GM12864 (cell line): ENCODE measurements at places on chromosomes 4 and X.

DNA sequence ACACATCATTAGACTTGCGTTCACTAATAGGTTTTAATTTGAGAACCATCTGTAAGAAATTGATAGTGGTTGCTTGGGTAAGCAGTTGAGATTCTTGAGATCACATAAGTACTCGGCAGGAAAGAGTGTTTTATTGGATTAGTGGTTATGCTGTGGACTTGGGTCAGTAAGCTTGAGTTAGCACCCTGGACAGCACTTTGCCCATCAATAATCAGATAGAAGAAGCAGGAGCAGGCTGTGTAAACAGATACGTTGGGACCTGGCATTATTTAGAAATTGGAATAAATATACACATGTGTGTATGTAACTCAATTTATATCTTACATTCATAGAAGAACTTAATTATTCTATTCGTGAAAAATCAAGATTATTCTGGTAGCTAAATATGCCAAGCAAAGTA lies 357.5 kb upstream of the SMIM31 start:
- no peak for DNase-seq

- no peak for DNase-seq
Measured at GRCh38 chrX:110086916-110087484, 84.1 kb downstream of the TMEM164 start.

DNA sequence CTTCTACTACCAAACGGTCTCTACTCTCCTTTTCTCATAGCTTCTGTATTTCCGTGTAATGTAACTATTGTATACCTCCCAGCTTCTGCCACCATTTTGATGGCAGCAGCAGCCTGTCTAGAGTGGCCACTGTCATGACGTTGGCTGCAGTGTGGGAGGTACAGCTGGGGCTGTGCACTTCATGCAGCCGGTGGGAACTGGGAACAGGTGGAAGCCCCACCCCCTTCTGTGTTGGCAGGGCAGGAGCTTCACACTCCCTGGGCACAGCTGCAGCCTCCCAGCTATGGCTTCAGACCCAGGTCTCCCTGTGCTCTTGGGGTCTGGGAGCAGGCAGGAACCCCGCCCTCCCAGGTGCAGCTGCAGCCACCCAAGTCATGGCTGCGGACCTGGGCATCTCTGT lies 49.8 kb upstream of the SEC24B start:
- no peak for DNase-seq

DNA sequence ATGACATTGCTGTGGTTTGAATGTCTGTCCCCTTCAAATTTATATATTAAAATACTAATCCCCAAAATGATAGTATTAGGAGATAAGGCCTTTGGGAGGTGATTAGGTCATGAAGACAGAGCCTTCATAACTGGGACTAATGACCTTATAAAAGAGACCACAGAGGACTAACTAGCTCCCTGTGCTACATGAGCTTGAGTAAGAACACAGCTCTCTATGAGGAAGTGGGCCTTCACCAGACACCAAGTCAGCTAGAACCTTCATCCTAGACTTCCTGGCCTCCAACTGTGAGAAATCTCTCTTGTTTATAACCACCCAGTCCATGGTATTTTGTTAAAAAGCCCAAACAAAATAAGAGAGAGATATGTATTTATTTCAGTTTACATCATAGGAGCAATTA lies 242.2 kb upstream of the CTSO start:
- peak; percentile 8 for DNase-seq

- no peak for DNase-seq
Measured at GRCh38 chr4:66972087-66972486, 573.2 kb downstream of the CENPC start.

GRCh38 chr4:115228851-115229250 lies 115.4 kb upstream of the NDST4 start:
- DNase-seq: no peak

DNA sequence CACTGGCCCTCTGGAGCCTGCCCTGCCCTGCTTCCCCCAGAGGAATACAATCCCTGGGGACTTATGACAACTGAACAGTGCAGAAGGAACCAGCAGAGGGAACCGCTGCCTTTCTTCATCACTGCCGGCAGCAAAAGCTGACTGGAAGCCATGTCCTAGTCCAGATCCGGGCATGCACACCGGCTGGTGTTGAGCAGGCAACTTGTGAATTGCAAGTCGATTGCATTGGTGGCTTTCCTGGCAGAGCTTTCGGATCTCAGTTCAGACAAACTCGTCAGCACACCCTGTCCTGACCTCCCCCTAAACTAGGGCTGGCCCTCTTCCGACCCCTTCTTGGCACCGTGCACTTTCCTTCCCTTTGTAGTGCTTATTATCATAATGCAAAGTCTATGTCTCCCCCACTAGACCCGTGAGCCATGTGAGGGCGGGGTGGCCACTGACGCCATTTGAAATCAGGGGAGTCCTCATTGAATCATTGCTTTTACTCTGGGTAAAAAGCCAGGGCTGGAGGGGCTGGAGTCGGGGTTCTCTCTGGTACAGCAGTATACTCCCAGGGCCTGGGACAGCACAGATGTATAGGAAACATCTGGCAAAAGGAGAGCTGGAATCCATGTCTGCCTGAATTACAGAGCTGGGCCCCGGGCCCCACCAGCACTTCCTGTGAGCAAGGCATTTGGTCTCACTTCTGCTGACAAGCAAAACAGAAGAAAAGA lies 1.8 kb downstream of the ARHGAP4 start:
- DNase-seq: no peak

DNA sequence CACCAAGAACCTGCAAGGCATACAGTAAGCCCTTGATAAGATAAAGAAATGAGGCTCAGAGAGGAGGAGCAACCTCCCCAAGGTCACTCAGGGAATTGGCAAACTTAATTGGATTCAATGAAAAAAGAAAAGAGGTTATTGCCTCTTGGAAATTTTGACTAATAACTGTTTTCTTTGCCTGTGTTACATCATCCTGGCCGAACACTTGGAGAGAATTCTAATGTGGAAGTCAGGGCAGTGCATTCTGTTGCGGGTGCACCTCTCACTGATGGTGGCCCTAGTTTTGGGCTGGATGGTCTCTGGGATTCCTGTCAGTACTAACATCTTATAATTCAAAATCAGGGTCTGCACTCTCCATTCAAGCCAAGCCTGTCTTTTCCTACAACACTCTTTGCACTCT lies 186.2 kb upstream of the BCOR start:
- DNase-seq: no peak

GRCh38 chr4:81919223-81919622 lies 447.5 kb upstream of the RASGEF1B start:
- DNase-seq: no peak

DNA sequence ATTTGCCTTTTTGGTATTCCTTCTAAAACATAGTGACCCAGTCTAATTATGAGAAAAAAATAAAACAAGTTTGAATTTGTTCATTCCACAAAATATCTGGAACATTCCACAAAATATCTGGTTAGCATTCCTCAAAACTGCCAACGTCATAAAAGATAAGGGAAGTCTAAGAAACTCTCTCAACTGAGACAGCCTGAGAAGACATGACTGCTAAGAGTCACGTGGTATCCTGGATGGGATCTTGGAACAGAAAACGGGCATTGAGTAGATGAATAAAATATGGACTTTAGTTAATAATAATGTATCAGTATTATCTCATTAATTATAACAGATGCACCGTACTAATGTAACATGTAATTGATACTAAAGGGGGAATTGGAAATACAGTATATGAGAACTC lies 280.9 kb downstream of the ARAP2 start:
- no peak for DNase-seq

- no peak for DNase-seq
Measured at GRCh38 chr4:90007494-90008167, 113.0 kb downstream of the MMRN1 start.

- DNase-seq: no peak
Measured at GRCh38 chrX:110667706-110668105, 127.9 kb downstream of the CHRDL1 start.

DNA sequence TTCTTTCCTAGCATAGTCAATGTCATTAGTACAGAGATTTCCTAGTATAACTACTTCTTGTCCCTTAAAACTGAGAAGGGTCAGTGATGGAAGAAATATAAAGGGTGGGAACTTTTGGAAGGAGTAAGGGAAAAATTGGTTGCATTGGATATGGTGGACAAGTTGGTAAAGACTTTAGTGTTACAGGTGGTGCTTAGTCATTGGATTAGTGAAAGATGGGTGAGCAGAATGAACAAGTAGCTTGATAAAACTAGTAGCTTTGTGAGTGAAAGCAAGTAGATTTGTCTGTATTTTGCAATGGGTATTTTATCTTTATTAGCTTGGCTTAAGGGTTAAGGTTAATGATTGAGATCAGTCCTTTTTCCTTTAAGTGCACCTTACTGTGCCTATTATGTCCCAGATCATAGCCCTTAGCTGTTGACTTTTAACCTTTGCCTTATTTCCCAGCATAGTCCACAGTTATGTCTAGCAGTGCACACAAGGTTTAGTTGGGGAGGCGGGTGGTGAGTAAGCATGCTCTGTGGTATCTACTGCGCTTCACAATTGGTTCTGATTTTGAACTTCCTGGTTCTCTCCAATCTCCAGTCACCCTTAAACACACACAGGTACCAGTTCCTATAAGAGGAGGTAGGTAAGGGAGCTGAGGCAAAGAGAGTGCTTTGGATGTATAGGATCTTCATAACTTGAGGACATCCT lies 9.5 kb downstream of the WDR44 start:
- no peak for DNase-seq

DNA sequence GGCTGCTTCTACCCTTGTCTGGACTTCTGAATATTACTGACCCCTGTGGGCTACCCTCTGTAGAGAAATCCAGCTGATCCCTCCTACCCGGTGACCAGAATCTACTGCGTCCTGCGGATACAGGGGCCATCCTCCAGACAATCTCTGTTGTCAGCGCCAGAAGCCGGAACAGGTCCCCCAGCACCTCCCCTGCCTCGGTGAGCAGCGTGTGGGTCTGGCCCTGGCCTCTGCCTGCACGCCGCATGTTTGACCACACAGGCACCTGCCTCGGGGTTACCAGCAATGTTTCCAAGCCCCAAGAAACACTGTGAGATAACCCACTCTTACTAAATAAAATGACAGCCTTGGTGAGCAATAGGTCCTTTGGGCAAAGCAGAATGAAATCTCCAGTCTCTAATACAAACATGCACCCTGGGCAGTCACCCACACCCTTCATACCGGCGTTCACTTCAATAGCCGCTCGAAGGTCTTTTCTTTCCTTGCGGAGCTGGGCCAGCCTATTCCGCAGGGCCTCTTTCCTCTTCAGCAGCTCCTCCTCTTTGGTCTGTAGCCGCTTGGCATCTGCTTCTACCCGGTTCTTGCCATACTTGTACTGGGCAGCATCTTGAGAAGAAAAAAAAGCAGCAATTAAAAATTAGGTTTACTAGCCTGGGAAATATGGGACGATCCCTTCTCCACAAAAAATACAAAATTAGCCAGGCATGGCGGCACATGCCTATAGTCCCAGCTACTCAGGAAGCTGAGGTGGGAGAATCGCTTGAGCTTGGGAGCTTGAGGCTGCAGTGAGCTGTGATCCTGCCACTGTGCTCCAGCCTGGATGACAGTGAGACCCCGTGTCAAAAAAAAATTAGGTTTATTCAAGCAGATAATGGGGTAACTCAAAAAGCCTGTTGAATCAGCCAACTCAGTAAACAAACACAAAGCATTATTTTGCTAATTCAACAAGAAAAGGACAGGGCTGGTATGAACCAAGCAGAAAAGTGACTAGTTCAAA lies 165.1 kb downstream of the AFAP1 start:
- DNase-seq: no peak

- DNase-seq: no peak
Measured at GRCh38 chr4:69095301-69095731, 958 bp upstream of the UGT2B7 start.

GRCh38 chr4:187711586-187711985 lies 284.0 kb upstream of the ZFP42 start:
- no peak for DNase-seq

DNA sequence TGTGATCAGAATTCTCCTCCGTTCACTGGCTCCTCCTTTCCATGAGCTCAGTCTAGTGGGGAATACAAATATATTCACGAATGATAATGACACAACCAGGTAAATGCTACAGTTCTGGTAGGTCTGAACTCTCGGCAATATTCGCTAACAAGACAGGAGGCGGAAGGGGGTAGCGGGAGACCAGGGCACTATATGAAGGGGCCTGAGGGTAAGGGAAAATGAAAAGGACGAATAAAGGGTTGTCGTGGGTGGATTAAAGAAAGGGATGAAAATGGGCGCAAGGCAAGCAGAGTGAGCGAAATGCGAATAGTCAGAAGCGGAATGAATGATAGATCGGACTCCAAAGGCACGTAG lies 743 bp downstream of the NKAP start:
- DNase-seq: no peak

DNA sequence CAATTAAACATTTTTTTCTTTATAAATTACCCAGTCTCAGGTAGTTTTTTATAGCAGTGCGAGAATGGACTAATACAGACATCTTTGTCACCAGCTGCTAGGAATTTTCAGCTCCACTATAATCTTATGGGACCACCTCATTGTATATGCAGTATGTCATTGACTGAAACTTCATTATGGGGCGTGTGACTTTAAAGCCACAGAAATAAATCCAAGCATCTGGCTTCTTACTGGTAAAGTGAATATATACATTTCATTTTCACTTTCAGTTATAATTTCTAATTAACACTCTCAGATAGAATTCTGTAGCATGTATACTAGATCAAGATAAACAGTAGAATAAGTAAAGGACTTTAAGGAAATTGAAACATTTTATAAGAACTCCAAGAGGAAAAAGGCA lies 21.9 kb downstream of the IL15 start:
- DNase-seq: no peak

GRCh38 chr4:42995343-42995944 lies 102.9 kb downstream of the GRXCR1 start:
- peak; percentile 2 for DNase-seq

GRCh38 chr4:123397144-123398065 lies 810 bp downstream of the SPRY1 start:
- no peak for DNase-seq

DNA sequence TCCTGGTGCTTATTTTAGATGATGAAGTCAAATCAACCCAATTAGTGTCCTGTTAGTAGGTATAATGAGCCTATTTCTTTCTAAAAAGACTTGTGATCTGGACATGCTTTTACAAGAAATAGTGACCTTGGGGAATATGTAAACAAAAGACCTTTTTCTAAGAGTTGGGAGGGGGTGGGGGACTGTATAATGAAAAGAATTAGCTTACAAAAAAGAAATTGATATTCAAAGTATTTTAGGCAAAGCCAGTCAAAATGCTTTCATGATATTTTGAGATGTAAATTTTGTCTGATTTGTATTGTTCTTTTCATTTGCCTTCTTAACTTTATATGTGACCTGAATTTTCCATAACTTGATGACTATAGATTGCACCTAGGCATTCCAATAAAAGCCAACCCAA lies 114.6 kb downstream of the DCTD start:
- no peak for DNase-seq

GRCh38 chrX:57977992-57978391 lies 67.7 kb upstream of the ZXDA start:
- no peak for DNase-seq

DNA sequence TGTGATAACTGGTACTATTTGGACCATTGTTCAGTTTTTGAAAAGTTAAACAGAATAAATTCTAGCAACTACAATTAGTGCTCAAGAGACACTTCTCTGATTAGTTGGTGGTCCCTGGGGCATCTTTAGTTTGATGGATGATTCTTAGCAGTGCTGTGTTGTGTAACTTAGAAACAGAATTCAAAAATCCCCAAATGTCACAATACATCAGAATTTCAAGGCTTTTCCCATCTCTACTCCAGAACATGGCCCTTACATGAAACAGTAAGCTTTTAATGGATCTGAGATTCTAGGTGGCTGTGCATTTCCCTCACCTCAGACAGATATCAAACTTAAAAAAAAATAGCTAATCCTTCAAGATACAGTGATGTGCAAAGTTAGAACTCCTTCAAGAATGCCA lies 104.4 kb upstream of the CXCL13 start:
- DNase-seq: no peak
